Dermis microvascular lymphatic vessel endothelial cell (primary cell): ENCODE measurements at places on chromosomes 3 and 15. TPM values are rescaled to one million over a fixed set of nuclear protein-coding genes. Genes with fewer than 3 reads are reported as not detected.

GRCh38 chr3:9787714-9788113, 4.6 kb downstream of the TADA3 start:
- no peak for DNase-seq

DNA sequence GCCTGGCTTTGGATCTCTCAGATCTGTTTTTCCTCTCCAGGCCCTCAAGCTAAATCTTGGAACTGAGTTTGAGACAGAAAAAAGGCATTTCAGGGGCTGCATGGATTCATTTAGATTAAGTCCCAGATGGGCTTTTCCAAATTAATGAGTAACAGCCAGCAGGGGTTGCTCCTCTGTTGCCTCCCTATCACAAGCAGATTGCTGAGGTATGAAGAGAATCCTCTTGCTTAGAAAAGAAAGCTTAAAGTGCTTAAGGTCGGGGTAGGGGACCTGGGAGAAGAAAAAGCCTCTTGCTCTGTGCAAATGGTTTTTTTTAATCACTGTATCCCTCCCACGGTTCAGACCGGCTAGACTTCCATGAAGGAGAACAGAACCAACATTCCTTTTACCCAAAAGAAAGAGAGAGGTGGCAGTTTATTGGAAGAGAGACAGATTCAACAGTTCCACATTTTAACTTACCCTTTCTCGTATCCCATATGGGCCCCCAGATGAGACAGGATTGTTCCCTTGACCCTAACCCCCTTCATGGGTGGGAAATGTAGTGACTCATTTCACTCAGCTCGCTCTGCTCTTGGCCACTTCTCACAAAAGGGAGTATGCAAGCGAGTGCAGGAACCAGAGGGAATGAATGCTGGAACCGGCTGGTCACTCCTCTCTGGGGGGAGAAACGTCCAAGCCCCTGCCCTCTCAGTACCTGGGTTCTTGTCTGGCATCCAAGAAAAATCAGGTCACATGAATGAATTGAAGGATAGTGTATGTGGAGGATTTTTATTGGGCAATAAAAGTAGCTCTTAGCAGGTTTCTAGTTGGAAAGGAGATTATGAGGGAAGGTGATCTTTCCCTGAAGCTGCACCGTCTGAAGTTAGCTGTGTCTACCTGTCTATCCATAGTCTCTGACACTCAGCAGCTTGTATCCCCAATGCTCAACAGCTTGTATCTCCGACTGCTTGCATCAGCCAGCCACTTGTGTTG, 745.2 kb downstream of the SI start:
- DNase-seq: no peak

DNA sequence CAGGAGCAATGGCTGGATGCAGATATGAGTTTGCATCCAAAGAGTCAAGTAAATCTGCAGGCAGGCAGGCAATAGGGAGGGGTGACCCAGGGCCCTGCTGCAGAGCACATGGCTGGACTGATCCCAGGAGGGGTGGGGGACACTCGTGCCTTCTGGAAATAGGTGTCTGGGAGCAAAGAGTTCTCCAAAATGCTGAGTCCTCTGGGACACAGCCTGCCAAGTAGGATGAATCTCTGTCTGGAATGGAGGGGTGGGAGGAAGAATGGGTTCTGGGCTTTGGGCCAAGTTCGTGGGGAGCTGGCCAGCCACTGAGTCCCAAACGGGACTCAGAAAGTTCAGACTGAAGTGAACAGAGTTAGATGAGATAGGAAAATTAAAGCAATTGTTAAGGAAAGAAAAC, 214.5 kb downstream of the MTHFS start:
- DNase-seq: no peak

Gene RBM15B
- 27.2 and 38.3 TPM in 2 replicates for total RNA-seq

Gene MED12L
- total RNA-seq: 0.13 TPM in 2 replicates
